ENCODE measurements at places on chromosomes 7 and 10.

DNA sequence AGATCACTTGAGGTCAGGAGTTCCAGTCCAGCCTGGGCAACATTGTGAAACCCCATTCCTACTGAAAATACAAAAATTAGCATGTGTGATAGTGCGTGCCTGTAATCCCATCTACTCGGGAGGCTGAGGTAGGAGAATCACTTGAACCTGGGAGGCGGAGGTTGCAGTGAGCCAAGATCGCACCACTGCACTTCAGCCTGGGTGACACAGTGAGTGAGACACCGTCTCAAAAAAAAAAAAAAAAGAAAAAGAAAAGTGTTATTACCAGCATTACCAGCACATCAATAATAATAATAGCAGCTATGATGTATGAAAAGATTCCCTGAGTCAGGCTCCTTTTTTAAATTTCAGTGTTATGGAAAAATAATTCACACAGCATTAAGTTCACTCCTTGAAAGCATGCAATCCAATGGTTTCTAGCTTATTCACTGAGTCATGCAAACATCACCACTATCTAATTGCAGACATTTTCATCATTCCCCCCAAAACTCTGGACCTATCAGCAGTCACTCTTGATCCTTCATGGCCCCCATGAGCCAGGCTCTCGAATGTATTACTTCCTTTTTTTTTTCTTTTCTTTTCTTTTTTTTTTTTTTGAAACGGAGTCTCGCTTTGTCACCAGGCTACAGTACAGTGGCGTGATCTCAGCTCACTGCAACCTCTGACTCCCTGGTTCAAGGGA, 228.4 kb downstream of the FANK1 start:
- DNase-seq = no peak

- no peak for DNase-seq
These were observed 79.3 kb upstream of the AFAP1L2 start for GRCh38 chr10:114483575-114483974.

- DNase-seq = no peak
These were observed 15.7 kb downstream of the PPP3CB start for GRCh38 chr10:73480158-73480557.

- DNase-seq = no peak
These were observed 21.5 kb downstream of the ADARB2 start for GRCh38 chr10:1715821-1716220.

- DNase-seq = no peak
These were observed 94.8 kb downstream of the GSAP start for GRCh38 chr7:77321300-77321699.

DNA sequence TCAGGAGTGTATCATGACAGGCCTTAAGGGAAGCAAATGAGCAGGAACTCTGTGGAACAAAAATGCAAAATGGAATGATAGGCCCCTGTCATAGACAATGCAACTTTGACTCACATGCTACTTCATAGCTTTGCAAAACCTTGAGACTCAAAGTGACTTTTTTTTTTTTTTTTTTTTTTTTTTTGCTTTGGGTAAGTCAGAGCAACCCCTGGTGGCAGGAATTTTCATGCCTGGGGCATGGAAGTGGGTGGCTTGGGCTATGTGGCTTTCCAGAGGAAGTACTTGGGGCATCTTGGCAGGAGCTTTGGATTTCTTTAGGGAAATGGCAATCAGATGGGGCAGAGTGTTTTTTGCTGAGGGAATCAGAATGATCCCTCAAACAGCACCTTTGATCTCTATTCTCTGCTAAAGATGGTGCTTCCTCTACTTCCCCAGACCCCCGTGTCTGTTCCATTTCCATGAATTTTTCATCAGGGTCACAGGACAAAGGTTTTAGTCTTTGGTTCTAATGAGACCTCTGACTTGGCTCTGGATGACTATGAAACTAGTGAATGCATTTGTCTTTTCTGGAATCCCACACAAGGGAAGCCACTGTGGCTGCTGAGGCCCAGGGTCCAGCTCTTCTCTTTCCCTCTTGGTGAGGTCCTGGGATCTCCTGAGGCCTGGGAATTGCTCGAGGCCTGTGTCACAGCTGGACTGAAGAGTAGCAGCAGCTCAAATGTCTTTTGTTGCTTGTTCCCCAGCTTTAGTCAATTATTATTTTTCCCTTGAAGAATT, 62.8 kb downstream of the TACC2 start:
- DNase-seq = no peak

DNA sequence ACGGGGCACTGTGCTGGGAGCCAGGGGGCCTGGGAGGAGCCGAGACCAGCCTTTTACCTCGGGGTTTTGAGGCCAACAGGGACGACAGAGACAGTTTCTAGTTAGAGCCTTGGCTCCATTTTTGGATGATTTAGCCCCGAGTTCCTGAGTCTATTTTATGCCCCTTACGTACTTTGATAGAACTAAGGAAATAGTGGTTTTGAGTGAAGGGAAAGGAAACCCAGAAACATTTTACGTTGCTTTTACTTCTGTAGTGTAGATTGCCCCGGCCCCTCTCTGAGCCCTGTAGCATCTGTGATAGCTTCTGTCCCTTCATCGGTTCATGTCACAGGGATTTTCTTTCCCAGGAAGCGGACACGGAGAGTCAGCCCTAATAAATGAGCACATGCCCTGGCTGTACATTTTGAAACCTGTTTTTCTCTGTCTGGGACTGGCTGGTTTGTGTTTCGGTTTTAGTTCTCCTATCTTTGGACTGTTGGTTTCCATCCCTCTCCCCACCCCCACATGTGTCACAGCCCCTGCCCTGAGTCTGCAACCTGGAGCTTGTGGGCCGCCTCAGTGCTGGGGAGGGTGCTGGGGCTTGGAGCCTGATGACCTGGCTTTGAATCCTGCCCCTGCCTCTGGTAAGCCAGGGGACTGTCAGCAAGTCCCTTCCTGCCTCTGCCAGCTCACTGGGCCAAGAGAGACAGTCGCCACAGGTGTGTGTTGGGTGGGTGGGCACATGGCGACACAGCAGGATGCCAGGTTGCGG, 6.9 kb upstream of the ORAI2 start:
- DNase-seq = peak; percentile 45

- DNase-seq = no peak
These were observed 11.5 kb downstream of the PPIF start for GRCh38 chr10:79358811-79359210.

- DNase-seq = no peak
These were observed 100.5 kb upstream of the ZNF32 start for GRCh38 chr10:43749145-43749576.

DNA sequence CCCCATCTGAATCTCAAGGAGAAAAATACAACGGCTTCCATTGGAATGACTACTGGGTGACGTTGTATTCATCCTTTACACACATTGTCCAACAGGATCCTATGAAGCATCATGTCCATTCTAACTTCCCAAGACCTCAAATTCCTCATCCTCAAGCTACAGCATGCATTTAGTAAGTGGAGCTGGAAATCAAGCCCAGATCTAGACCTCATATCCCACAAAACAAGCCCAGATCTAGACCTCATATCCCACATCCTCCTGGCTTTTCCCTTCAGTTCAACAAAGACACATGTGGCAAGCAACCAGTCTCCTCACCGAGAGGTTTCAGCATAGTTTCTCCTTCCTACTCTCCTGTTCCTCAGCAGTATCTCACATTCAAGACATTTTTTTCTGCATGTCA, 12.2 kb downstream of the IGF2BP3 start:
- no peak for DNase-seq

GRCh38 chr7:5754981-5755599, 26.4 kb downstream of the RNF216 start:
- DNase-seq = no peak

GRCh38 chr7:46764100-46764936, 817.6 kb downstream of the TNS3 start:
- DNase-seq = no peak

- no peak for DNase-seq
These were observed 640.4 kb downstream of the TYW1 start for GRCh38 chr7:67637023-67637358.

DNA sequence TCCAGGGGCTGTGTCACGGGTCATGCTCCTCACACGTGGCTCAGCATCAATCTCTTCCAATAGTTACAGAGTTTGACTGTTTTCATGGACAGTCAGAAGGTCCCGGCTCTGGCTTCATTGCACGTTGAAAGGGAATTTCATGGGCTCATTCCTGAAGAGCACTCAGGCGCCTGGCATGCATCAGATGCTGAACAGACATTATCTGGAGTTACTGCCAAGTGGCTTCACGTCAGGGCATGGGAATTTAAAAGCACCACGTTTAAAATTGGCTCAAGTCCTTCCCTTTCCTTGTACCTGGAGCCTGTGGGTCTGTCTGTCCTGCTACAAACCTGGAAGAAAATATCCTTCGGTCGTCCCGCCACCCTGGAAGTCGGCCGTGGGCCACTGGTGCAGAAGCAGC, 50.4 kb downstream of the CFAP46 start:
- DNase-seq = no peak

- DNase-seq = no peak
These were observed 191.7 kb upstream of the C7orf33 start for GRCh38 chr7:148398844-148399365.

- DNase-seq = no peak
These were observed 208.4 kb downstream of the DYNC1I1 start for GRCh38 chr7:95980706-95981105.

DNA sequence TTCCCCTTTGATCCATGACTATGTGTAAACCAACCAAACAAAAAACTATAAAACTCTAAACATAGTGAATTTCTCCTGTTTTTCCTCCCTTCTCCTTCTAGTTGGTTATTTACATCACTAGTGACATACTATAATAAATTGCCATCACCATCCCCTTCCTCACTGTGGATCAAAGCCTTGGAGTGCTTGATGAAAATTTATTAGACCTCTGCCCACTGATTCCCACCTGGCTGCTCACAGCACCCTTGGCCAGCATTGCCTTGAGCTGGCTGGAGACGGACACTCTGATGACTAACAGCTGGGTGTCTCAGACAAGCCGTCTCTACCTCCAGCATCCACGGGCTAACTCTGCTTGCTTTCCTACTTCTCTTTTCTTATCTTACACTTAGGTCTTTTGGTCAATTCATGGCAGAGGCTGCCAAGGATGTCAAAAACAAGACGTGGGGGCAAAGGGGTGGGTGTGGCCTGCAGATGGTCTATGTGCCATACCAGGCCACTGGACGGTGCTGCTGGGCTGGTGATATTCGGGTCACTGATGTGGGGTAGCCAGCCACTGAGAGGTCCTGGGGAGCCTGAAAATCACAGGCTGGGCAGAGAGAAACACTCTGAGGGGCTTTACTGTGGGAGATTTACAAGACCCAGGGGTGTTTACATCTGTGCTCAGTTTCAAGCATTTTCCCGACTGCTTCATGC, 207.8 kb downstream of the TAX1BP1 start:
- DNase-seq = no peak

GRCh38 chr7:129093867-129094456, 39.1 kb upstream of the TNPO3 start:
- no peak for DNase-seq

DNA sequence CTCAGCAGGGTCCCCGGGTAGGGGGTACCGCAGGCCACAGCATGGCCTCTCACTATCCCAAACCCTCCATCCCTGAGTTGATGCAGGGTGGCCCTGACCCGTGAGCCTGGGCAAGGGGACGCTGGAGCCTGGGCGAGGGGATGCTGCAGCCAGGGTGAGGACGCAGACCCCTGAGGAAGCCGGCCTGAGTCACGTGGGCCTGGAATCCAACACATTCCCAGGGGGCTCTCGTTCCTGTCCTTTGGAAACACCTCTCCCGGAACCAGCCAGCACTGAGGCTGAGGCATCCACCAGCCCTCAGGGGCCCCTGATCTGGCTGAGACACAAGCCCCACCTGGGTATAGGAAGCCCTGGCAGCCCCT, 61.5 kb upstream of the NKX6-2 start:
- DNase-seq = no peak

DNA sequence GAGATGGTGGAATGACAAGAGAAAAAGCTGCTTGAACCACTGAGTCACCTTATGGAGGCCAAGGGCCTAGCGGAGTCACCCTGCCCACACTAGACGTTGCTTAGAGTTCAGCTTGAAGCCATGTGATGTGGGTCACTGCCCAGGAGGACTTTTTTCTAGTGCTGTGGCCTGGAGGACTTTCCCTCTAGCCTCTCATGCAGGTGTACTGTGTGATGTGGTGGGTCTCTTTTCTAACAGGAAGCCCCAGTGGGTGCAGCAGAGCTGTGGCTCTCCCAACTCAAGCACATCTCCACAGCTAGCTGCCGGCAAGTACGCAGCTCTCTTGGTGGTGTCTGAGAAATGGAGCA, 13.6 kb downstream of the POR start:
- no peak for DNase-seq

DNA sequence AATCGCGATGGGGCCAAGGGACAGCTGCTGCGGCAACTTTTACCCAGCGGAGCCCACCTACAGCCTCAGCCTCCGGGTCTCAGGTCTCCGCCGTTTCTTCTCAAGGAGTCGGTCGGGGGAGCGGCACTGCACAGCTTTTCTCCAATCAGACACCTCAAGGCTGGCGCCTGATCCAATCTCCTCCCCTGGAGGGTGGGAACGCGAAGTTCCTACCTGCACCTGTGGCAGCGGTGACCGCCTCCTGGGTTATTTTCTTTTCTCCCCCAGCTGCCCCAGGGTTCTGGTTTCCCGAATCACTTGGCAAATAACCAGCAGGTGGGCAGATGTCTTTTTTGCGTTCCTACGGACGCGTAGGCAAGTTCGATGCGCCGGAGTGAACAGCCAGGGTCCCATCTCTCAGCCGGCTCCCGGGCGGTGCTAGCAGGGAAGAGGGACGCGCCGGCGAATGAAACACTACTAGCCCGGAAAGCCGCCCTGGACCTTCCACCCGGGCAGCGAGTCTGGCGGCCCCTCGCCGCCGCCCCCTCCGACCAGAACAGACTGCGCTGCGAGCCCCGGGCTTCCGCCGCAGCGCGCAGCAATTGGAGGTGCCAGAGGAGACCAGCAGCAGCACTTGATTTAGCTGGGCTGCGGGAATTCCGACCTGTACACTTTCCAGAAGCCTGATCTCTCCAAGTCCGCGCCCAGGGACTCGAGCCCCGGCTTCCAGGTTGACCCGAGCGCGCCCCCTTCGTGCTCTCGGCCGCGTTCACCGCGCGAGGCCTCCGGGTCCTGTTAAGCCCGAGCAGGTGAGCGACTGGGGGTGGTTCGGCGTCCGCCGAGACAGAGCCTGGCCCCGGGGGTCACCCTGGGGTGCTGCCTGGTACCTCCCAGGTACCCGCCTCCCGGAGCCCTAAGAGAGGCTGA, at the start of gene PRR15:
TSS of gene PRR15 (plus strand) at position 246 of the 906 bp plus-strand sequence. CDS start 2,495 bp downstream, outside the sequence.
- DNase-seq = no peak

- DNase-seq = no peak
These were observed 1.6 kb downstream of the ACHE start for GRCh38 chr7:100893910-100894721.

DNA sequence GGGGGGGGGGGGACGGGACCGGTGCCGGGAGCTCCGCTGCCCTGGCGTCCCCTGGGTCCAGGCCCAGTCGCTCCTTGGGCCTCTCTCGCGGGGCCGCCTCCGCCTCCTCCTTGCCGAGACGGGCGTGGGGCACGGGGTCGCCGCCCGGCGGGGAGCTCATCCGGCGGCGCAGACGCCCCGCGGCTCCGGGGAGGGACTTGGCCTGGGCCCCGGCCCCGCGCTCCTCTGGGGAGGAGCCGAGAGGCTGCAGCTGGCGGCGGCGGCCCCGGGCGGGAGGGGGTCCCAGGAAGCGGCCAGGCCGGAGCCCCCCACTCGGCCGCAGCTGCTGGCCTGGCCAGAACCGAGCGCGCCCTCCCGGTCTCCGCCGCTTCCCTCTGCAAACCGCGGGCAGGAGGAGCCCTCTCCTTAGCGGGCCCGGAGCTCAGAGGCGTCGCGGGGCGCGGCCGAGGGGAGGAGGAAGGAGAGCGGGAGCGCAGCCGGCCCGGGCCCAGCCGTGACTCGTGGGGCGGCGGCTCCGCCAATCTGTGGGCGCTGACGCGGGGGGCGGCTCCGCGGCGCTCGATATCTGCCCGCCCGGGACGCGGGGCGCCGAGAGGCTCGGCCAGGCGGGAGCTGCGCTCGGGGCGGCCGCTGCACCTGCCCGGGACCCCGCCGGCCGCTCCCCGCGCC, at the start of gene FAM20C:
TSS of gene FAM20C (plus strand) at position 591 of the 669 bp plus-strand sequence. CDS start 629 bp downstream, outside the sequence.
- DNase-seq = peak; percentile 1

Measured in stimulated activated CD8-positive, alpha-beta memory T cell treated with anti-CD3 and anti-CD28 coated beads, Interleukin-12 subunit alpha, Interleukin-12 subunit beta, amount 100 ng/mL, for 1 hour (primary cell).